CD4-positive, alpha-beta T cell treated with Interleukin-2 at 100 ng/mL for 4 hours (primary cell): ENCODE measurements at places on chromosomes 6 and 20.

DNA sequence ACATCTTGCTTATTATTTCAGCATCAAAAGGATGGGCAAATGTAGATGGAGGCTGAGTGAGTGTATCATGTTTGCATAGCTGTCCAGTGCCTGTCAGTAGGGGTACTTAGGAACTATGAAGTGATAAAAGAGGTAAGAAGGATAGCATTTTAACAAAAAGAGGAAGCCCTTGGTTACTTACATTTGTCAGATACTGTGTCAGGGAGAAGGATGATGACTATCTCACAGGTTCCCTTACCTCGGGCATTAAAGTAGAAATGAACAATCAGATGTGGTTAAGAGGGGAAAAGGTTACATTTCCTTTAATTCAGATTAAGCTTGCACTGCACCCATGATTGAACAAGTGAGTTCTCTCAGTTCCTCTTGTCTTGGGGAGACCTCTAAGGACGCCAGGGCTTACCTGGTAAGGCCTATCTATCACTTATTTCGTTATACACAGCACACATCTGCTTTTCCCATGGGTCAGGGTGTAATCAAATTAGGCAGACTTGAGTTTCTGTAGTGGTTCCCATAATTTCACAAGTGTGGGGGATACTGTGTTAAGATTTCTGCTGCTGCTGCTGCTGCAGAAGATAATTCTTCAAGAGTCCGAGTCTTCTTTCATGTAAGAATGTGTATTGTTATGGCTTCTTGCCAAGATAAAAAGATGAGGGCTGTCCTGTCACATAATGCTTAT lies 4.5 kb downstream of the FOXO3 start:
- DNase-seq = peak; percentile 68

- DNase-seq = no peak
Observed at GRCh38 chr6:145723646-145724045, 11.7 kb downstream of the EPM2A start.

DNA sequence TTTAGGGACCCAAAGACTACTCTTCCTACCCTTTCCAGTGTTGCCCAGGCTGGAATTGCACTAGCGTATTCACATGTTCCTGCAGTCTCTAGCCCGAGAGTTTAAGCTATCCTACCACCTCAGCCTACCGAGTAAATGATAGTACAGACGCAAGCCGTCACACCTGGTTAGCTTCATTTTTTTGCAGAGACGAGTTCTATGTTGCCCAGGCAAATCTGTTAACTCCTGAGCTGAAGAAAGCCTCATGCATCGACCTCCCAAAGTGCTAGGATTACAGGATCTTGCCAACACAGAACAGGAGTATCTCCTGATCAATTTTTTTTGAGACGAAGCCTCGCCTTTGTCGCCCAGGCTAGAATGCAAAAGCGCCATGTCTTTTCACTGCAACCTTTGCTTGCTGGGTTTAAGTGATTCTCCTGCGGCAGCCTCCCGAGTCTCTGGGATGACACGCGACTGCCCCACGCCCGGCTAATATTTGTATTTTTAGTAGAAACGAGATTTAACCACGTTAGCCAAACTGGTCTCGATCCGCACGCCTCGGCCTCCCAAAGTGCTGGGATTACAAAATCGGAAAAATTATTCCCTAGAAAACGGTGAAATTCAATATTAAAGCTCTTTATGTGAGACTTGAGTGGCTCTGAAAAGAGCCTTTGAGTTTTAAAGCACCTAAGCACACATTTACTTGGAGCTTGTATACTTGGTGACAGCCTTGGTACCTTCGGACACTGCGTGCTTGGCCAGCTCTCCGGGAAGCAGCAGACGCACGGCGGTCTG lies 128.5 kb downstream of the HFE start:
- DNase-seq = no peak

- DNase-seq = no peak
Observed at GRCh38 chr20:48451401-48451800, 376.4 kb downstream of the PREX1 start.

DNA sequence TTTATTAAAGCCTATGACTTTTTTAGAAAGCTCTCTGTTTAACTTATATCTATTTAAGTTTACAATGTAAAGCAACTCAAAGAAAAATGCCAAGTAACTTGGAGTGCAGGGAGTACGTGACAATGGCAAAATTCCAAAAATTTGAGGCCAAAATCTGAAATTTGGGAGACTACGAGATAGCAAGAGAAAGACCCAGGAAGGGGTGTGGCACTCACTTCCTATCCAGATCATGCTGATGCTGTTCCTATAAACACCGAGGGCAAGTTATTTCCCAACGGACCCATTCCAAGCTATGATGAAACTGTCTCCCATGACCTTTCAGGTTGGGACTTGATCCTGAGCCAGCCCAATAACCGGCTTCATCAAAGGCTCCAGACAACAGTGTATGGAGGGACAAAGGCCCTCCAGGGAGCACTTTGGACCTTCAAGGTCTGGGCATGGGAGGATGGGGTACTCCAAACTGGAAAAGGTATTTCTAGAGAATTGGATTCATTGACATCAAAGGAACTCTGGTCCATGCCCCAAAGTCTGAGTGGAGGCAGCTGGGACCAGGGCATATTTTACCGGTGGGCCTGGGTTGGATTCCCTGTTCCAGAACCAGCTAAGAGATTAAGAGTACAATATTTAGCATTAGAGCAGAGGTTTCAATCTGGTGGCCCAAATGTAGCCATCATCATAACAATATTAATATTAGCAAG lies 15.7 kb upstream of the SLC13A3 start:
- DNase-seq = no peak

DNA sequence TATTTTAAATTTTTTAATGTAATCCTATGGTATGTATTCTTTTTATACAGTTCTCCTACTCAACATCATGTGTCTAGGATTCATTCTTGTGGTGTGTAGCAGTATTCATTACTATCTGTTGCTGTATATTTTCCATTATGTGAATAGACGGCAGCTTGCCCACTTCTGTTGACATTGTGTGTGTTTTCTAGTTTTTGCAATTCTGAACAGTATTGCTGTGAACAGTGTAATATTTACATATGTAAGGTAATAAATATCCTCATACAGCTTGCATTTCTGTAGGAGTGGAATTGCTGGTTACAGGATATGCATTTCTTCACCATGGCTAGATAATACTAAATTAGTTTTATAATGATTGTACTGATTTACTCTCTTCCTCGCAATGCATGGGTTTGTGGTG lies 51.9 kb downstream of the SCAF8 start:
- no peak for DNase-seq

DNA sequence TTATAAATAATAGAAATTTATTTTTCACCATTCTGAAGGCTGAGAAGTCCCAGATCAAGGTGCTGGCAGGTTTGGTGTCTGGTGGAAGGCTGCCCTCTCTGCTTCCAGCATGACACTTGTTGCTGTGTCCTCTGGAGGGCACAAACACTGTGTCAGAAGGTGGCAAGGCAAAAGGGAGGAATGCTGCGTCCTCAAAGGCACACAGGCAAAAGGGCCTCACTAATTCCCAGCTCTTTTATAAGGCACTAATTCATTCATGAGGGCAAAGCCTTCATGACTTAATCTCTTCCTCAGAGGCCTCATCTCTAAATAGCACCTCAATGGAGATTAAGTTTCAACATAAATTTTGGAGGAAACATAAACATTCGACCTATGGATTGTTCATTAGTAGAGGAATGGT lies 209.5 kb upstream of the SMLR1 start:
- no peak for DNase-seq

DNA sequence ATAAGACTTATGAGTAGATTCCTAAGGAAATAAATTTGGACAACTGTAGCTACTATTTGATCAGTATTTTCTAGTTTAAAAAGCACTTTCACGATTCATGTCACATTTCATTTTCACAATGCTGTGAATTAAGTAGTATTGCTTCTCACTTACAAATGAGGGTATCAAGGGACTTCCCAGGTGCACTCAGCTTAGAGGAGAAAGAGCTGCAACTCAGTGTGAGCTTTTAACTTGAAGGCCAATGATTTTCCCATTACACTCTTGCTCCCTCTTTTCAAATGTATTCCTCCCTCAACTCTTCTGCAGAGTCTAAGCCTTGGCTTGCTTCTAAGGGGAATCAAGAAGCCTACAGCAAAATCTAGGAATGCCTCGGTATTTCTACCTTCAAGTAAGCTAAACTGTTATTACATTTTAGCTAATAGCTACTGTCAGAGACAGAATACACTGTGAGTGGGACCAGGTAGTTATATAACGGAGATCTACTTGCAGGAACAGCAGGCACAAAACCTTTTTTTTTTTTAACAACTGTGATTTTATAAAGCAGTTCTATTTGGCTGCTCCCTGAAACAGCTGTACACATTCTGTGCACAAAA lies 339.0 kb downstream of the SYNE1 start:
- no peak for DNase-seq

DNA sequence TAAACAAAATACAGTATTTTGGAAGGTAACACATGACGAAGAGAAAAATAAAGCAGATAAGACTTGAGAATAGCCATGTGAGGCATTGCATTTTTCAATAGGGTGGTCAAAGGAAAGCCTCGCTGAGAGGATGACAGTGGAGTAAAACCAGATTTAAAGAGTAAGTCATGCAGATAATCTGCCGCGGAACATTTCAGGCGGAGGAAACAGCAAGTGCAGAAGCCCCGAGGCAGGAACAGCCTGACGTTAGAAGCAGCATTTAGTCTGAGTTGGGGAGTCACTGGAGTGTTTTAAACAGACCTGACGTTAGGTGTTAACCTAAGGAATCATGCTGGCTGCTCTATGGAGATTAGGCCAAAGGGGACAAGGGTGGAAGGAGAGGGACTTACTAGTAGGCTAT lies 65.0 kb upstream of the VSTM2L start:
- no peak for DNase-seq

DNA sequence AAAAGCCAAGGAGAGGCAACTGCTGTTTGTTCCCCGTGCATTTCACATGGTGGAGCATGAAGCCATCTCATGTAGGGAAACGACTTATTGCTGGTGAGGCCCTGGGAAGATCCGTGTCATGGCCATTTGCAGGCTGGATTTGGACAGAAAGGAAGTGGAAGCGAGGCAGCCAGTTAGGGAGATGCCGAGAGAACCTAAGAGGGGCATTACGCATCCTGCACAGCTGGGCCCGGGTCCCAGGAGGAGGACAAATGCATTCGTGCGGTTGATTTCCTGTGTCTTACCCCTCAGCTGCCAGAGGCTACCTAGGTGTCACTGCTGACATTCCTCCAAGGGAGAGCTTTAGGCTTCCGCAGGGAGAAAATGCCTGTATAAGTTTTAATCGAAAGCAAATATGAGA lies 316.2 kb upstream of the CDYL start:
- DNase-seq = no peak

DNA sequence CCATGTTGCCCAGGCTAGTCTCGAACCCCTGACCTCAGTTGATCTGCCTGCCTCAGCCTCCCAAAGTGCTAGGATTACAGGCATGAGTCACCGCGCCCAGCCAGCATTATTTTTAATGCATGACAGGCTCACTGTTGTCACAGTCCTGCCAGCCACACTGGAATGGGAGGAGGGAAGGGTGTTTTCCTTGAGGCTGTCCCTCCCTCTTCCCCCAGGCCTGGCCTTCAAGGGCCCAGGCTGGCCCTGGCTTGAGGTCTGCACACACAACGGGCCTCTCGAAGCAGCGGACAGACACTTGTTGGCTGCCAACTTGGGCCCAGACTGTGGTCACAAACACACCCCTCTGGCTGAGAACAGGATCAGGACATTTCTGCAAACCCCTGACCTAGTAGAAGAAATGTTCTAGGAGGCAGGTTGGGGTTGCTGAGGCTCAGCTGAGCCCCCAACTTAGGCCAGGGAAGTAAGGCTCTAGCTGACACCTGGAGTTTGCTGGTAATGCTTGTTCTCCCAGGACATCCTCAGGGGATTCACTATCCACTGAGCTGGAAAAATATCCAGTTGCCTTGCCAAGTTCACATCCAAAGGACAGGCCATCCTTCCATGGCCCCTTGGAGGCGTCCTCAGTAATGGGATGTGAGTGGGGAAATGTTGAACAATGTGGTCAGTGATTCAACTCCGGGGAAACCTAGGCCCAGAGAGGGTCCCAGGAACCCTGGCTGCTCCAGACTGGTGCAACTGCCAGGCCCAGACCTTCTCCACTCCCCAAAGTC lies 9.9 kb downstream of the SNTA1 start:
- no peak for DNase-seq

DNA sequence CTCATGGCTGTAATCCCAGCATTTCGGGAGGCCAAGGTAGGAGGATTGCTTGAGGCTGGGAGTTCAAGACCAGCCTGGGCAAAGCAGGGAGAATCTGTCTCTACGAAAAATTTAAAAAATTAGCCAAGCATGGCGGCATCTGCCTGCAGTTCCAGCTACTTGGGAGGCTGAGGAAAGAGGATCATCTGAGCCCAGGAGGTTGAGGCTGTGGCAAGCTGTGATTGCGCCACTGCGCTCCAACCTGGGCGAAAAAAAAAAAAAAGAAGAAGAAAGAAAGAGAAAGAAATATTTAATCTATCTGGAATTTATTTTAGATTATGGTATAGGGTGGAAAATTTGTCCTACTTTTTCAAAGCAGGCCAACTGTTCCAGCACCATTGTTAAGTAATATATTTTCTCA lies 32.2 kb upstream of the HIVEP1 start:
- DNase-seq = no peak

DNA sequence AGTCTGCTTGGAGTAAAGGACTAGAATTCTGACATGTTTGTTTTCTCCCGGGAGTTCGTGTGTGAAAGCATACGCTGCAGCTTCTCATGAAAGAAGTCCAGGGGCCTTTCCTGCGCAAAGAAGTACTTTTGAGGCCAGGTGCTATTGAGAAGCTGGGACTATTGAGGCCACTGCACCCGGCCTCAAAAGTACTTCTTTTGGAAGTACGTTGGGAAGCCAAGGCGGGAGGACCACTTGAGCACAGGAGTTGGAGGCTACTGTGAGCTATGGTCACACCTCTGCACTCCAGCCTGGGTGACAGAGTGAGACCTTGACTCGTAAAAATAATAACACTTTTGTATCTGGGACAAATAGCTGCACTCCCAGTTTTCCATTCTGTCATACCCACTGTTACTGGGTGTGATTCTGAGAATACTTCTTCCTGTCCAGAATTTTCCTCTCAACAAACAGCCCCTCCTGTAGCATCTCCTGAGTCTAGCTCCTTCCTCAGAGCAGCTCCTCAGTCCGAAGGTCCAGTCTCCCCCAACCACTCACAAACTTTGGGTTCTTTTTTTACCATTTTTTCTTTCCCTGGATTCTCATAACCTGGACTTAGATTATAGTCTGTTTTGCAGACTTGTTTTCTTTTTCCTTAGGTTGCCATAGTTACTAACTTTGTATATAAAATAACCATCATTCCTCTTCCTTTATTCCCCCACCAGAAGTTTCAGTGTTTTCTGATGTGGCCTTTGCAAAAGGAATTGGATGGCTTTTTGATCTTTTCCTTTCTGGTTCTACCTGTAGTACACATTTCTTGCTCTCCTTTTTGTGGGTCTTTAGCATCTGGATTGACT lies 12.7 kb downstream of the STK35 start:
- no peak for DNase-seq

- DNase-seq = no peak
Observed at GRCh38 chr6:82511546-82511945, 147.9 kb downstream of the TPBG start.

DNA sequence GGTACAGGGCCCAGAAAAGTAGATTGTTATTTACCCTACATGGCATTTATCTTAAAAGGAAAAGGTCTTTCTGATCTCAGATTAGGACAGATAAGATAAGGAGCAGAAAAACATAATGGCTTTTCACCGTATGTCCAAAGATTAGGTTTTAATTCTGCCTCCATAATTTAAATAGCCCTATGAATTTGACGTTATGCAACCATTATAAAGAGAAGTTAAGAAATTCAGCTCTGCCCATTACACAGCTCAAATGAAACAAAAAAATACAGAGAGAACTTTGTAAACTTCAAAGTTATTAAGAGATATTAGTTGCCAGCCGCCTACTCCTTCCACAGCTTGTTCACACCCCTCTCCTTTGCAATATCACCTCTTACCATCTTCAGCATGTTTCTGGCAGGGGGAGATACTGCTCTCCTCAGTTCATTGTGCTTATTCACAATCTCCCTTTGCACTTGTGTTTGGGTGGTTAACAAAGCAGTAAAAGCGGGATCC lies 8.1 kb downstream of the CRISP3 start:
- DNase-seq = no peak
